ENCODE measurements at places on chromosomes 4 and X.

GRCh38 chrX:1511829-1512228 lies 25.2 kb downstream of the P2RY8 start:
- no peak for DNase-seq

DNA sequence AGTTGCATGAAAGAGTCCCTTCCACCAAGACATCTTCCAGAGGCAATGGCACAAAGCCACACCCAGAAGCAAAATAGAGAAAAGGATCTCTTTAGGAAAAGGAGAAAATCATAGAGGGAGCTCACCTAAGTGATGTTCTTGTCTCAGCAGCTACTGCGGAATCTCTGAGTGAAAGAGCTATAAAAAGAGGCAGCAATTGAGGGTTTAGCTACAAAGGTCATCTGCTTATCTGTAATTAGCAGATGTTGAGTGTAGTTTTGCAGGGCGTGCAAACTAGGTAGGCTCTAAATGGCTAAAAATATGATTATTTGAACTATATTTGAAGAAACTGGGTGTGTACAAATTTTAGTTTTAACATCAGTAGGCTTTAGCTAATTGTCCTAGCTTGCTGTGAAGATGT lies 276.0 kb downstream of the HS3ST1 start:
- DNase-seq: no peak

GRCh38 chr4:166282081-166282770 lies 409.2 kb downstream of the TLL1 start:
- DNase-seq: no peak

- DNase-seq: no peak
Measured at GRCh38 chr4:150164956-150165629, 86.8 kb downstream of the DCLK2 start.

GRCh38 chr4:27701606-27702005 lies 841.0 kb downstream of the STIM2 start:
- no peak for DNase-seq

All from adrenal gland (tissue), 19 donors.